ENCODE measurements at places on chromosomes 16 and 17.

DNA sequence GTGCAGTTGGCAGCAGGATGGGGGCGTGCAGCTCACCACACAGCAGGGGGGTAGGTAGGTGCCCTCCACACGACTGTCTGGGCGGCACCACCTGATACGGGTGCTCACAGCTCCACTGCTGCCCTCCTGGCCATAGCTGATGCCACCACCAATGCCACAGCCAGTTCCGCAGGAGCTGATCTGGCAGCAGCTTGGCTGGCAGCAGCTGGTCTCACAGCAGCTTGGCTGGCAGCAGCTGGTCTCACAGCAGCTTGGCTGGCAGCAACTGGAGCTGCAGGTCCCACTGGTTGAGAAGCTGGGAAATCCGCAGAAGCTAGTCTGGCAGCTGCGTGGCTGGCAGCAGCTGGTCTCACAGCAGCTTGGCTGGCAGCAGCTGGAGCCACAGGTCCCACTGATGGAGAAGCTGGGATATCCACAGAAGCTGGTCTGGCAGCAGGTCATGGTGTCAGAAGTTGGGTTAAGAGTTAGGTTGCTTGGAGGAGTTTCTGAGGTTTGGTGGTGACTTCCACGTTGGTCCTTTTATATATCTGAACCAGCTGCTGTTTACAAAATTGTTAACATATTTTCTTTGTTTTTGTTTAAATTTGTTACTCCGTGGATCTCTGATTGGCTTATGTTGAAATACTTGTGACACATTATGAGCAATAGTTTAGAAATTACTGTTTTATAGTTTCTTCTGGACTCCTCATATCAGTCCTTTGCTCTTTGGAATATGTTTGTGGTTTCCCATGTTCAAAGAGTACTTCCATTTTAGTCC lies at the start of gene KRTAP1-5:
TSS of gene KRTAP1-5 (minus strand) at position 494 of the 757 bp plus-strand sequence. CDS start at position 441, 53 bp downstream.
- DNase-seq = no peak

DNA sequence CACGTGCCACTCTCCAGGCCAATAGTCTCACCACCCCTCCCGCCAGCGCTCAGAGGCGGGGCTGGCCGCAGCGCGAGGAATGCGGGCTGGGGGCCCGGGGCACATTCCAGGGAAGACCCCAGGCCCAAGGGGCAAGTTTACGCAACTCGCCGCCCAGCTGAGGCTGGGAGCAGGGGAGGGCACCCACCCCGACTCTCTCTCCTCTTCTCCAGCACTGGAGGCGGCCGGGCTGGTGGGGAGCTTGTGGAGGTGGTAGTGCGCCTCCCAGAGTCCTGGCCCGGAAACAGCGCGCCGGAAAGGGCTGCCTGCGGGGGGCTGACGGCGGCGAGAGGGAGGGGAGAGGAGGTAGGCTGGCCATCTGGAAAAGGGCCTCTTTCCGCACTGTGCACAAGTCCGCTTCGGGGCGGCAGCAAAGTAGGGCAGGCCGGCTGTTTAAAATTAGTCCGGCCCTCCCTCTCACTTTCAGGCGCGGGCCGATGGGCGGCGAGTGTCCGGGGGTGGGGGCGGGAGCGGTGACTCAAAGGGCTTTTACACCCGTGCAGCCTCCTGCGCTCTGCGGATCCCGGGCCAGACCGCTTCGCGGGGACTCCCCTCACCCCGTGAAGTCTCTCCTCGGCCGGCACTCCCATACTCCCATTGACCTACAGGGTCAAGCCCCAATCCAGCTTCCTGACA lies 1.1 kb downstream of the FHOD1 start:
- DNase-seq = peak; percentile 89

DNA sequence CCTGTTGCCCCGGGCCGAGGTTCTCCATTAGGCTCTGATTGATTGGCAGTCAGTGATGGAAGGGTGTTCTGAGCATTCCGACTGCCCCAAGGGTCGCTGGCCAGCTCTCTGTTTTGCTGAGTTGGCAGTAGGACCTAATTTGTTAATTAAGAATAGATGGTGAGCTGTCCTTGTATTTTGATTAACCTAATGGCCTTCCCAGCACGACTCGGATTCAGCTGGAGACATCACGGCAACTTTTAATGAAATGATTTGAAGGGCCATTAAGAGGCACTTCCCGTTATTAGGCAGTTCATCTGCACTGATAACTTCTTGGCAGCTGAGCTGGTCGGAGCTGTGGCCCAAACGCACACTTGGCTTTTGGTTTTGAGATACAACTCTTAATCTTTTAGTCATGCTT lies 74.2 kb downstream of the HAPSTR1 start:
- DNase-seq = no peak

GRCh38 chr17:4945176-4945943 lies 3.0 kb downstream of the PFN1 start:
- no peak for DNase-seq

DNA sequence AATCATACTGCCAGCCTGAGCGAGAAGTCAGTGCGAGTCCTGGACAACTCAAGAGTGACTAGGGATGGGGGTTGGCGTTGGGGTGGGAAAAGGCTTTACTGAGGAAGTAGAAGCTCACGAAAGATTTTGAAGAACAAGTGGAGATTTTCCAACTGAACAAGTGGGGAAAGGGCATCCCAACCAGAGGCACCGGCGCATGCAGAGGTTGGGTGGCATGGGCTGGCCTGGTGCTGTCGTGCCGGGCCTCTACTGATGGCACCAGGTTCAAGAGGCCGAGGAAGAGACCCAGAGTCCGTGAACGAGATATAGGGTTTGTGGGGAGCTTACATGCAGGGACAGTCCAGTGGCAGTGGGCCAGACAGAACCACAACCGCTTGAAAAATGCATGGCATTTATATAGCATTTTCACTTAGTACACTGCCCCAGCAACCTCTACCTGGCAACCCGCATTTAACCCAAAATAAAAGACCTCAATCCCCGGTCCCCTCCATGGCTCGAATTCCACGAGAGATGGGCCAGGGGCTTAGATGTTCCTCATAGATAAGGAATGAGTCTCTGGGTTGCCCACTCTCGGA lies 7.7 kb upstream of the ITGA3 start:
- no peak for DNase-seq

- no peak for DNase-seq
These were observed 448 bp downstream of the VTN start for GRCh38 chr17:28369684-28370034.

- no peak for DNase-seq
These were observed 30.1 kb downstream of the GPRC5B start for GRCh38 chr16:19854543-19854876.

DNA sequence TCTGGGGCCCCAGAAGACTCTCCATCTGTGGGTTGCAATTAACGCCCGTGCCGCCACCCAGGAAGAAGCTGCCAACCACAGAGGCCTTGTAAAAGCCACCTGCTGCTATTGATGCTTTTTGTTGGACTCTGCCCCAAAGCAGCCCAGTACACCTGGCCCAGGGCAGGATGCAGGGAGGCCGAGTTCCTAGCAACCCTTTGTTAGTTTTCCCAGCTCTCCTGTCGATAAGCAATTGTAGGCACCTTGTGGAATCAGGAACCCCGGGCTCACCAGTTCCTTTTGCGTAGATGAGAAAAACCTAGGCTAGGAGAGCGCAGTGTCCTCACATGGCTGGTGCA lies 103.3 kb downstream of the ABCC6 start:
- no peak for DNase-seq

DNA sequence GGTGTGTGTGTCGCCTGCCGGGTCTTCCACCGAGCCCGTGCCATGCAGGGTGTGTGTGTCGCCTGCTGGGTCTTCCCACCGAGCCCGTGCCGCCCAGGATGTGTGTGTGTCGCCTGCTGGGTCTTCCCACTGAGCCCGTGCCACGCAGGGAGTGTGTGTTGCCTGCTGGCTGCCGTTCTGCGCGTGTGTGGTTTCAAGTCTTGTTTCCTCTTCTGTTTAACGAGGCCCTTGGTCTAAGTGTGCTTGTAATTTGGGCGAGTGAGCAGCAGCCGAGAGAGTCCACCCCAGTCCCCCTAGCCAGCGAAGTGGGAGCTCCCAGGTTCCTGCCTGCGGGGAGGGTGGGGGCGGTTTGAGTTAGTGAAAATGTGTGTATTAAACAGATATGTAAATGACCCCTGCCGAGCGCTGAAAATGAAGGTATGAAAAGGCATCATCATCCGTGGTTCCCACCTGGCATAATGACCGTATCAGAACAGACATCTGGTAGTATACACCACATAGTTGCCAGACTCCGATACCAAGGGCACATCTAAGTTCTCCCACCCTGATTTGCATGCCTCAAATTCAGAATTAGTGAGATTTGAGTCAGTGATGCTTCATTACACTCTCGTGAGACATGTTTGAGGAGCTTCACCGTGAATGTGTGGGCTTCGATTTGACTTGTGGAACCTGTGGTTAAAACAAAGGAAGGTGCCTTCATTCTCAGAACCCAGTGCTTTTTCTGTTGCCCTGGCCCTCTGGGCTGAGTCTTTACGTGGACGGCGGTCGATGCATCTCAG lies 114.5 kb upstream of the CHMP6 start:
- no peak for DNase-seq

DNA sequence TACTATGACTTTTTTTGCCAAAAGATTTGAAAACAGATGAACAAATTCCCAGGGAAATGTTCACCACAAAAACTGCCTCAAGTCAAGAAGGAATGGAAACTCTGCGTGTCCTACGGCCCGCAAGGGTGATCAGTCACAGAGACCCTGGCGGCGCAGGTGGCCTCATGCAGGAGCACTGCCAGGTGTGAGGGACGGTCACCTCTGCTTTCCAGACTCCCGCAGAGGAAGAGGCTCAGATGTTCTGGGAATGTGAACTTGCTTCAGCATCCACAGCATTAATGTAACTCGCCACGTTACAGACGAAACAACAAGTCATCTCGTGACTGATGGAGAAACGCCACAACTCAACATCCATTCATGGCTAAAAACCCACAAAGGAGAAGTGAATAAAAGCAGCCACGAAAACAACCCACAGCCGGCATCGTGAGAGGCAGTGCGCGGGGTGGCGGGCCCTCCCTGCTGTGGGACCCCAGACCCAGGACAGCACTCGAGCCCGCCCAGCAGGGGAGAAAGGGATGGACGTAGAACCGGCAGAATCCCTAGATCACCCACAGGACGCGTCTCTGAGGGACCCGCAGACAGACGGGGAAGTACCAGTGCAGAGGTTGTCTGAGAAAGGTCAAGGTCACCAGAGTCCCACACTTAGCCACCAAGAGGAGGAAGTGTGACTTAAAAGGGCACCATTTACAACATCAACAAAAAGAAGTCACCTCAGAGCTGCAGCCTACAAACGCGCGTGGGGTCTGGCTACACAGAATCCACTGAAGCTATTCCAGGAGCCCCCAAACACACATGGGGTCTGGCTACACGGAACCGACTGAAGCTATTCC lies 76.9 kb upstream of the GNG13 start:
- DNase-seq = no peak

GRCh38 chr16:1825381-1825863 lies 1.2 kb downstream of the HAGH start:
- no peak for DNase-seq

DNA sequence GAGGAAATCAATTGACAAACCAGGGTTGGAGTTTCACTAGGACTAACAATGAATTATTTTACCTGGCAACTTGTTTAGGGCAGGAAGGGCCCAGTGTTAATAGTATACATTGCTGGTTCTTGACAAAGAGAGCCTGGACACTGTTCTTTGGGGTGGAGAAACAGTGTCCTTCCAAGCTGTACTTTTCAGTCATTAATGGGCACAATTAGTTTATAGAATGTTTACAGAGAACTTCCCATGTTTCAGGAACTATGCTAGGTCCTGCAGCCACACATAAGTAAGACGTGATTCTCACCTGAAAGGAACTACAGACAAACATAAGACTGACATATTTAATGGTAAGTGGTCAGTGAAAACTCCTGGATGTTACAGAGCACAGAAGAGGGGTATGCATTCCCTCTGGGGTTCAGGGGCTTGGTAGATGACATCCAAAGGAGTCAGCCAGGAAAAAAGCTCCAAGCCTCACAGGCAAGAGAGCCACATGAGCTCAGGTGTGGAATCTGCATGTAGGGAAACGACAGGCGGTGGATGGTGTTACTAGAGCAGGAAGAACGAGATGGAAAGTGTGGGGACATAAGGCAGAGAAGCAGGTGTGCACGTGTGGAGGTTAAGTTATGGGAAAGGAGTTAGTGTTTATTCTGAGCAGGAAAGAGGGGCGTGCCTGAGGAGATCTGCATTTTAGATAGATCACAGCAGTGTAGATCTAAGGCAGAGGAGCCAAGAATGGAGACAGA lies 3.8 kb upstream of the DYNLL2 start:
- DNase-seq = no peak

GRCh38 chr17:76617838-76618237 lies 25.7 kb downstream of the ST6GALNAC1 start:
- DNase-seq = no peak

GRCh38 chr16:70703835-70704381 lies 18.1 kb upstream of the MTSS2 start:
- DNase-seq = no peak

DNA sequence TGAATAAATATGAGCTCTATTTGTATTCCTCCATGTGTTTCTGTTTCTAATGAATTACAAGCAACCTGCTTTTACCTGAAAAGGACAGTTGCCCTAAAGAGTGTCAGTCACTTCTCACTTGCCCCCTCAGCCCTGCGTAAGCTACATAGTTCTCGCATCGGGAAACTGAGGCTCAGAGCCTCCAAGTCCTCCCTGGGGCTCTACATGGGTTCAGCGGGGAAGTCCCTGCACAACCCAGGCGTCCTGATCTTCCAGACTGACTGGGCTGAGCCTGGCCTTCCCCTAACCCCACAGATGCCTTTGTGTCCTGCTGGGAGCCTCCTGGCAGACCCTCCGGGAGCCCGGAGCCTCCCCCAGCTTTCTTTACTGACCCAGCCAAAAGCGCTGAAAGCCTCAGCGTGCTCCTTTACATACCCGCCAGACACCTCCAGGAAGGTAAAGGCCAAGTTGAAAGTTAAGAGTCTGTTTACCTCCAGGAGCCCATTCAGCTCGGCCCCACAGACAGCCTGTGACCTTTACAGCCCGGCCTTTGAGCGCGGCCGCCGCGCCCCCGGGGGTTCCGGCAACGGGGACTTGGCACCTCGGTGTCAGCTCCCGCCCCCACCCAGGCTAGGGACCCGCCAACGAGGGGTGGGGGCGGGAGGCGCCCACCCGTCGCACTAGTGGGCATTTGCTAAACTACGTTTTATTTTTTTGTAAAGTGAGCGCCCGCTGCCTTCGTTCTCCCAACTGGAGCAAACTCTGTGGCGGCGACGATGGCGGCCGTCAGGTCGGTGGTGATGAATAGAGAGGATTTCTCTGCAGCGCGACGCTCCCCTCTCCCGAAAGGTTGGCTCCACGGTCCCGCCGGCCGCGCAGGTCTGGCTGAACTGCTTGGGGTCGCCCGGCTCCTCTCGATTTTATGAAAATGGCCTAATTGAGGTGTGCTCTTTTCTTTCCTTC lies 4.4 kb upstream of the HOXB13 start:
- no peak for DNase-seq

DNA sequence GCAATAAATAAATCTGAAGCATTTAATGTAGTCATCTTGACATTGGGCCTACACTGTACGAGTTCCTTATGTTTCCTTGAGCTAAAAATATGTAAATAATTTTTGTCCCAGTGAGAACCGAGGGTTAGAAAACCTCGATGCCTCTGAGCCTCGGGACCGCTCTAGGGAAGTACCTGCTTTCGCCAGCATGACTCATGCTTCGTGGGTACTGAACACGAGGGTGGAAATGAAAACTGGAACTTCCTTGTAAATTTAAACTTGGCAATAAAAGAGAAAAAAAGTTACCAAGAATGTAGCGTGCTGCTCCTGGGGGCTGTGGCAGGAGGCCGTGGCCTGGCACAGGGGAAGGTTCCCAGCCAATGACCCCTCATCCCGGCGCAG lies 74.1 kb downstream of the SOCS1 start:
- DNase-seq = no peak
